Umbilical cord (tissue), 2 donors: ENCODE measurements at places on chromosomes 6 and 20.

DNA sequence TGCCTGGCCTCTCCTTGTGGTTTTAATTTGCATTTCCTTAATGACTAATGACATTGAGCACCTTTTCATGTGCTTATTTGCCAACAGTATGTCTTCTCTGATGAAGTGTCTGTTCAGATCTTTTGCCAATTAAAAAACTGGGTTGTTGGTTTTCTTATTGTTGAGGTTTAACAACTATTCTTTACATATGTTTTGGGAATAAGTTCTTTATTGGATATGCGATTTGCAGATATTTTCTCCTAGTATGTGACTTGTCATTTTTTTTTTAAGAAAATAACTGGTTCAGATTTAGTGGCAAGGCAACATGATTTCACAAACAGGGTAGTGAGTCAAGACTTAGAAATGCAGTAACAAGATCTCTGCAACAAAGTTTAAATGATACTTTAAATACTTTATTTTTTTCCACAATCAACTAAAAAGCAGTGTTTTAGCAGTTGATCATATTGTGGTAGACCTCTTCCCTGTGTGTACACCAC lies 67.8 kb downstream of the TIAM2 start:
- DNase-seq: peak; percentile 55

DNA sequence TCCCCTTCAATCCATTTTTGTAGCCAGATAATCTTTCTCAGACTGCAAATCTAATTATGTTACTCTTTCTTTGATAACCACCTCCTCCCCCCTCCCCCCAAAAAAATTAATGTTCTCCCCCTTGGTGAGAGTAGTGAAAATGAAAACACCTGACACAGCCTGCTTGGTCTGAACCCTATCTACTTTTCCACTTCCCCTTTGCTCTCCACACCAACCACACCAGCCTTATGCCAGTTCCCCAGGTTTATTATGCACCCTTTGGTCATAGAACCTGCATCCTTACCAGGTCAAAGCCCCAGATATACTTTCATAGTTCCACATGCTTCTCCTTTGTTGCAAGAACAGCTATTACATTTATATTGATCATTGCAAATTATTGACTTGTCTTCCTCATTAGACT lies 19.4 kb downstream of the PFDN4 start:
- DNase-seq: no peak

- no peak for DNase-seq
These were observed 9.4 kb upstream of the RAE1 start for GRCh38 chr20:57341663-57342062.

GRCh38 chr6:156402628-156403027 lies 374.6 kb upstream of the ARID1B start:
- no peak for DNase-seq

DNA sequence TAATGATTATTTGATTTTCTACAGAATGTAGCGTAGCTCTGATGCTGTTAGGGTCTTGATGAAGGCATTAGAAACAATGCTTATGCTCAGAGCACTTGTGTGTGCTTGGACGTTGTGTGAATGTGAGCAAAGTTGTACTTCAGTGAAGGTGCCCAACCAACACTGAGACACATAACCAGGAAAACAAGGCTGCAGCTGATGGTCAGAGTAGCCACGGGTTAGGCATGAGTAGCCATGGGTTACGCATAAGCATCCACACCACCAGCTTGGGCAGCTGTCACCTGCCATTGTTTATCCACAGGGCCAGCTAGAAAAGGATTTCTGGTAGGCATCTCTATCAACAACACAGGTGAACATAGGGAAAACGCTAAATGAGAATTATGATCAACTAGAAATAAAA lies 326.6 kb downstream of the NRN1 start:
- no peak for DNase-seq

DNA sequence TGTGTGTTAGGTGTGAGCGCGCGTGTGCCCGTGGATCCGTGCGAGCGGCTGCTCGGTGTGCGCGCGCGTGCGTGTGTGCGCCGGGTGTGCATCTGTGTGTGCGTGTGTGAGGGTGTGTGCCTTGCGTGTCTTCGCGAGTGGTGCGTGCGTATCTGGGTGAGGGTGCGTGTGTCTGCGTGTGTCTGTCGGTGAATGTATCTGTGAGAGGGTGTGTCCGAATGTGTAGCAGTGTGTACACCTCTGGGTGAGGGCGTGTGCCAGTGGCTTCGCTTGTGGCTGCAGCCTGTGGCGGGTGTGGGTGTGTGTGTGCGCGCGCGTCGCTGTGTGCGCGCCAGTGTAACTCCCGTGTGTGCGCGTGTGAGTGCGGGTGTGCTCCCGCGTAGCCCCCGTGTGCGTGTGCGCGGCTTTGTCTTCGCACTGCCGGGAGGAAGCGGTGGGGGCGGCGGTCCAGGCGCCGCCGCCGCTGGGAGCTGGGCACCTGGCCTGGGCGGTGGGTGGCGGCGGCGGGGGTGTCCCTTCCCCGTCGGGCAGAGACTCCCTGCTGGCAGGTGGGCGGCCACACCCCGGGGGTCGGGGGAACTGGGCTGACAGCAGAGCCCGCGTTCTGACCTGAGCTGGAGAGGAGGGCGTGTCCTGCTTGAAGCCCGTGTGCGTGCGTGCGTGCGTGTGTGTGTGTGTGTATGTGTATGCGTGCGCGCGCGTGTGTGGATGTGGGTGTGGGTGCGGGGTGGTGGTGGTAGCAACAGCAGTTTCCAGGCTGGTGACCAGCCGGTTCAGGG lies 61.3 kb upstream of the EPB41L1 start:
- no peak for DNase-seq

DNA sequence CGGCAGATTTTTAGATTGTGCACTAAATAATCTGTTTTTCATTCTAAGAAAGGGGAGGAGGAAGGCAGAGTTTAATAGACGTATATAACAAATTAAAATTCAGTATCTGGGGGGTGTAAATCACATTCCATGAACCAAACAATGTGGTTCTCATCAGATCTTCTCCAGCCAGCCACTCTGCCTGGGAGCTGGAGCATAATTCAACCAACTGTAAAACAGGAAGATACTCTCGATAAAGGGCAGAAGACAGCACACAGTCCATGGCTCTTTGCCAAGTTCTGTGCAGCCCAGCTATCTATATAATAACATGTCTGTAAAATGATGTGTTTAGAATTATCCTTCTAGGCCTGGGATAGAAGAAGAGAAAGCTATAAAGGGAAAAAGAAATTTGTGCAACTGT lies 289.9 kb upstream of the ZFP64 start:
- peak; percentile 91 for DNase-seq

- DNase-seq: no peak
These were observed 1.8 kb upstream of the FKBP1A start for GRCh38 chr20:1394686-1395085.

DNA sequence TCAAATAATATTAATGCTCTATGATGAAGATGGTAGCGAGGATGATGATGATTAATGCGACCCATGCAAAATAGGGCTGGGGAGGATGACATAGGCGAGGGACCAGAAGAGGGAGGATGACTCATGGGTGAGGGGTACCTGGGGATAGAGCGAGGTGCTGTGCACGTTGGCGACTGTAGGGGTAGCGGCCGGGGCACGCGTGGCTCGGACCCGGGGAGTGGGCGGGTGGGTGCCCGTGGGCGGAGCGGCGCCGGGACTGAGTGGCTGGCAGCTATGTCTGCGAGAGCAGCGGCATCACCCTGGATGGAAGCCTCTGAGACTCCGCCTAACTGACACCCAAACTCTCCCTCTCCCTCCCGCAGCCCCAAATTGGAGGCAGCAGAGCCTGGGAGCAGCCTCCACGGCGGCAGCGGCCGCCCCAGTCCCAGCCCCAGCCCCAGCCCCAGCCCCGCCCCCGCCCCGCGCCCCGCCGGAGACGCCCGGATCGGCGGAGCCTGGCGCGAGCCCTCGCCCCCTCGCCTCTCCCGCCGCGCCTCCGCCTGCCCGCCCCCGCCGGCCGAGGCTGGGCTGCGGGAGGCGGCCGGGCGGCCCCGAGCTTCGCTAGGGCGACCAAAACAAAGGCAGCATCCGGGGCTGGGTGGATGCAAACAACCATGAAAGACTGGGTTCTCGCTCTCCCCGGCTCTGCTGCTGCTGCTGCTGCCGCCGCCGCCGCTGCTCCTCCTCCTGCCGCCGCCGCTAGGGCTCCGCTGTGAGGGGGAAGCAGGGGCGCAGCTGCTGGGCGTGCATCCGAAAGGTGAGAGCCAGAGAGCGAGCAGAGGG lies at the start of gene RIMS1:
TSS of gene RIMS1 (plus strand) at position 367 of the 822 bp plus-strand sequence. CDS start 474 bp downstream, outside the sequence.
- DNase-seq: no peak

DNA sequence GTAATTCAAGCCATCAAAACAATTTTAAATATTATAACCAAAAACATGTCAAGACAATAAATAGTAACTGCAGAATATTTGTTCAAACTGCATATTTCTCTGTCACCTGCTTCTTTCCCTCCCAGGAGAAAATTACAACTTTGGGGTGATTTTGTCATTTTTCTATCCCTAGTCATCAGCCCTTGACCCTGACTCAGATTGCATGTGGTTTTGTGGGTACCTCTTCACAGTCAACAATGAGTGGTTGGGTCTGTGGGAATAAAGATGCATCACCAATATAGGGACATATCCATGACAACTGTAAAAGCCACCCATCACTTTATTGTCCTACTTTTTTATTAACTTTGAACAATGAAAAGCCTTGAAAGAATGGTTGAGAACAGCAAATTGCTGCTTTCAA lies 7.3 kb downstream of the COL10A1 start:
- DNase-seq: no peak

DNA sequence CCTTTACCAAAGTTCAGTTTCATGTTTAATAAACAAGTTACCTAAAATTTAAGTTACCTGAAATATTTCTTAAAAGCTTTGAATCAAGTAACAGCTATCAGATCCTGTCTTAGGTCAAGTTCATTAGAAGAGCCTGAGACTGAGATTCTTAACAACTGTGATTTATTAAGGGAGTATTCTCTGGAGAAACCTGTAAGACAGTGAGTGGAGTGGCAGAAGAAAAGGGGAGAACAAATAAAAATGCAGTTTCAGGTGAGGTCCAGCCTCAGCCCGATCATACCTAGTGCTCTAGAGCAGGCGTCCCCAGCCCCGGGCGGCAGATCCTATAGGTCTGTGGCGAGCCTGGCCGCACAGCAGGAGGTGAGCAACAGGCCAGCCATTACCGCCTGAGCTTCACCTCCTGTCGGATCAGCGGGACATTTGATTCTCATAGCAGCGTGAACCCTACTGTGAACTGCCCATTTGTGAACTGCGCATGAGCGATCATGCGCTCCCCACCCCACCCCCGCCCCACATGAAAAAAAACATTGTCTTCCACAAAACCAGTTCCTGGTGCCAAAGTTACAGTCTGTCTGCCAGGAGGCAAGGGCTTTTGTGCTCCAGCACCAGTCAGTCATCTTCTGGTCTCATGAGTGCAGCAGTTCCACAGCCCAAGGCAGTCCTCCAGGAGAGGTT lies 59.2 kb upstream of the ADGRB3 start:
- DNase-seq: peak; percentile 1

- DNase-seq: no peak
These were observed 380.0 kb upstream of the MARCKS start for GRCh38 chr6:113476937-113477839.

GRCh38 chr6:113707194-113707593 lies 150.0 kb upstream of the MARCKS start:
- DNase-seq: no peak

GRCh38 chr6:105678516-105678915 lies 275.6 kb upstream of the PREP start:
- DNase-seq: no peak

DNA sequence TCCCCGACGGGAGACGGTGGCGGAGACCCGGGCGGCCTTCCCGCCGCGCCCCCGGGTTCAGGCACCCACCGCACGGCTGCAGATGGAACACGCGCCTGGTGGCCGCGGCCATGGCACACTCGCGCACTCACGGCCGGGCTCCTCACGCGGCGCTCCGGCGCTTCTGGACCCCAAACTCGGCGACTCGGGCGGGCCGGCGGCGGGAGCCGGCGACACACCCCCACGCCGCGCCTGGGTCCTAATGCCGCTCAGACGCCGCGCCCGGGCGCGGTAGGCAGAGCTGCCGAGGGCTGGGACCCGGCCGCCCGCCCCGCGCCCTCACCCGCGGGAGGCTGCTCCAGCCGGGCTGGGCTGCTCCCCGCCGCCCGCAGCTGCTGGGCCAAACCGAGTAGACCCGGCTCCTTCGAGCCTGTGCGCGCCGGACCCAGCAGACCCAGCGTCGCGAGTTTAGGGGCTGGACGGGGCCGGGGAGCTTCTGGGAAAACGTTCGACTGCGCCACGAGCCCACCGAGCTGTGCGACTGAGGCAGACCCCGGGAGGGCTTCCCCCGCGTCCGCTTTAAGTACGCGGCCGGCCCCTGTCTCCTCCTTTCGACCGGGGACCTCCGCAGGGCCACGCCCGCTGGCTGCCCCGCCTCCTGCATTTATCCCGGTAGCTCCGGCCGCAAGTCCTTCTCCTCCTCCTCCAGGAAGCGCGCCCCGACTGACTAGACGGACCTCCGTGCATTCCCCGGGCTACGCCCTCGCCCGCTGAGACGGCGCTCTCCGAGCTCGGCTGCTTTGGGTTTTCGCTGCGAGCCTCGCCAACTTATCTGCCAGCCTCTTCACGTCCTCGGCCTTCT lies at the start of gene SLC4A11:
TSS of gene SLC4A11 (minus strand) at position 165 of the 841 bp plus-strand sequence. CDS start at position 112, 53 bp downstream.
- peak; percentile 25 for DNase-seq

GRCh38 chr6:129508477-129509145 lies 201.4 kb downstream of the ARHGAP18 start:
- no peak for DNase-seq

DNA sequence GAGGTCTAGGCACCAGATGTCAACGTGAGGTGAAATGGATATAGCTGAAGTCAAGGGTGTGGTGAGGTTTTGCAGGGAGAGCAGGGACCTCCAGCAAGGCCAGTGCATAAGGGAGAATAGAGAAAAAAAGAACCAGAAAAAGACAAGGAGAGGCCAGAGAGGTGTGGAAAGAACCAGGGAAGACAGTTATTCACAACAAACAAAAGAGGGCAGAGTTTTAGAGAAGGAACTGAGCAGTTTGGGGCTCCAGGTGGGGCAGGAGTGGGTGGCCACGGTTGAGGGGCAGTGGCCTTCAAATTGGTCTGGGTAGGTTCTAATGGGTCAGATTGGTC lies 11.6 kb upstream of the NQO2 start:
- no peak for DNase-seq

- DNase-seq: no peak
These were observed 89.6 kb upstream of the RIPOR2 start for GRCh38 chr6:25025248-25025918.

DNA sequence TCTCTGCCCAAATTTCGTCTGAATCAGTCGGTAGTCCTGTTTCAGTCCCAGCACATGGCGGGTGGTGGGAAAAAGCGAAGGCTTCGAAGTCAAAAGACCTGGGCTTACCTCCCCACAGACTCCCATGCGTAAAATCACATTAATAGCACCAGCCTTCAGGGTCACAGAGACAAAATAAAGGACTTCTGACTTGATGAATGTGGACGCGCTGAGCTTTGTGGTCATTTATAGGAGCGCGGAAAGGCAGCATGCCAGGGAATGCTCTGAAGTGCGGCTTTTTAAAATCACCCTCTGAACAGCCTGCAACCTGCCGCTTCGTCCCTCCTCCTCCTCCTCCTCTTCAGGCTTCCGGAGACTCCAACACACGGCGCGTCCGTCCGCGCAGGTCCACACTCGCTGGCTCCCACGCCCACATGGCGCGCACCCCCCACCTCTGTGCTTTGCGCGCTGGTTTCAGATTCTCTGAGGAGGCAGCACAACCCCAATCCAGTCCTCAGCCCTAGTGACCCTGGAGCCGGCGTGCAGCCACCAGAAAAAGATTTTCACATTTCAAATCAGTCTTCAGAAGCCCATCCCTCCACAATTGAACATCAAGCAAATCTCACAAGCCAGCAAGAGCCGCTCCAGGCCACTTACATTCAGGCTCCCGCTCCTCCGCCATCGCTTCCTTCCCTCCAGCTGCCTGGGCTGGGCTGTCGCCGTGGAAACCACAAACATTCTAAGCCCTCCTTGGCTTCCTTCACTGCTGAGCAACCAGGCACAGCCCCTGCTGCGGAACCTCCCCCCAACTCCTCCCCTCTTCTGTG lies at the start of gene C6orf118:
TSS of gene C6orf118 (minus strand) at position 680 of the 806 bp plus-strand sequence. CDS start at position 661, 19 bp downstream.
- DNase-seq: peak; percentile 96

GRCh38 chr20:3823881-3824280 lies 3.5 kb downstream of the AP5S1 start:
- no peak for DNase-seq
